Stimulated activated CD8-positive, alpha-beta memory T cell treated with anti-CD3 and anti-CD28 coated beads, Interleukin-15, amount 100 ng/mL, for 24 hours (primary cell): ENCODE measurements at places on chromosomes 1 and 21.

- no peak for DNase-seq
Measured at GRCh38 chr1:92169214-92170005, 48.3 kb upstream of the C1orf146 start.

DNA sequence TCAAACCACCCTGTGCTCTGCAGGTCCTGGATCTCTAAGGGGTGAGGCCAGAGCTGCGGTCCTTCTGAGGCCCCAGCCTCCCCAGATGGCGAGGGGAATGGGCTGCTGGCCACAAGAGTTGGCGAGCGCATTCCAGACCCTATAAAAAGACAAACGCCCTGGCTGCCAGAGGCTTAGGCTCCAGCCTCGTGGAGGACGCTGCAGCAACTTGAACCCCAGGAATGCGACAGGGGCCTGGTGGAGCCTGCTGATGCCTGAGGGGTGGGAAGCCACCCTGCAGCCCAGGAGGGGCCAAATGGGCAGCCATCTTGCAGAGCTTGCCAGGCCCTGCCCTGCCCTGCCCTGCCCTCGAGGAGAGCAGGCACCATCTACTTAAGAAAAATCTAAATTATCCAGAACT, 8.6 kb downstream of the CACNA1S start:
- no peak for DNase-seq

- no peak for DNase-seq
Measured at GRCh38 chr1:34973326-34973725, 11.8 kb downstream of the TMEM35B start.

GRCh38 chr1:26138974-26139558, 19.8 kb upstream of the FAM110D start:
- no peak for DNase-seq

DNA sequence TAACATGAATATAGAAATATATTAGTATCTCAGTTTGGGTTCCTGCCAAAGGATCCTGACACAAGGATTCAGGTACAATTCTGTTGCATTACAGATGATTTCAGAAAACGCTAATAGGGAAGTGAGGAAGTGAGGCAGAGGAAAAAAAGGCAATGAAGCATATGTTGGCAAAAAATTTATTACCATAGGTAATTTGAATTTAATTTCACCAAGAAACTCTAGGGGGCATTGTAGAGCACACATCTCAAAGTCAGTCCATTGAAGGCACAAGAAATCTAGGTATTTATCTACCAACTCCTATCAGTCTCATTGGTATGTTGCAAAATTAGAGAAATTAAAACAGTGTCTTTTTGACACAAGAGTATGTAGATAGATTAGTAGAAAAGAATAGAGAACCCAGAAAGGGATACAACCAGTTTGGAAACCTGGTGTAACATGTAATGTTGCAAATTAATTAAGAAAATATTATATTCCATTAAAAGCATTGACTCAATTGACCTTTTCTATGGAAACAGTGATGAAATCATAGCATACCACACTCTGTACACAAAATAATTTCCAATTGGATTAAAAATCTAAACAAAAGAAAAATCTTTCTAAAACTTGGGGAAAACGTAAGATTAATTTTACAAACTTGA, 104.9 kb upstream of the SNX7 start:
- no peak for DNase-seq

DNA sequence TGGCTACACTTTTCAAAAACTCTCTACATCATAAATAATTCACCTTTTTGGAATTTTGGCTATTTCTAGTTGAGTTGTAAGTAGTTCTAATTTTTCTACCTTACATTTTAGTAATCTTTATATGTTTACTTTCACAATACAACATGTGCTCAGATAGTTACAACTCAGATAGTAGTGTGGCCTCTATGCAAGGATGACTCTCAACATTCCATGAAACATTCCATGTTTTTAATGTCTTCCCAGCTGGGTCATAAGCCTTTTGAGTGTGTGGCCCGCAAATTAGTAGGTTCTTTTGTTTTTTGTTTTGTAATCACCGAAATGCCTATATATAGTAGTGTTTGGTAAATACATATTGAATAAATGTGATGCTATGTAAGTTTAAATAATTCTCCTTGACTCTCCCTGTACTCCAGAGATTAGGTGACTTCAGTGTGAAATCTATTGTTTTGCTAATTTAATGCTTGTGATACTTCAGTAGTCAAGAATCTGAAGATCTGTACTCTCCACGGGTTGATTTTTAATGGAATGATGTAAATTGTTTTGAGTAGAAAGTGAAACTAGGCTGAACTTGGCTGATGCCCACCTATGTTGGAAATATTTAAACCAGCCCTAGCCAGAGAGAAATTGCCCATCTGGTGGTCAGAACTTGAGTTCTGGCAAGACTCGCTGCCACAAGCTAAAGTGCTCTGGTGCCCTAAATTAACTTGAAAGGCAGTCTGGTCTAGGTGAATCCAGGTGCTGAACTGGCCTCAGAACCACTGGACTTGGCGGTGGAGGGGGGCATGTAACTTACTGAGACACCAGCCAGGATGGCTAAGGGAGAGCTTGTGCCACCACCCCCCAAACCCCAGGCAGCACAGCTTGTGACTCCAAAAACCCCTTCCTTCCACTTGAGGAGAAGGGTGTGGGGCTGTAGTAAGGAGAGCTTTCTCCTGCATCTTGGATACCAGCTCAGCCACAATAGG, 165.6 kb downstream of the USP25 start:
- no peak for DNase-seq

- DNase-seq = no peak
Measured at GRCh38 chr1:28592321-28593071, 431 bp downstream of the RAB42 start.

DNA sequence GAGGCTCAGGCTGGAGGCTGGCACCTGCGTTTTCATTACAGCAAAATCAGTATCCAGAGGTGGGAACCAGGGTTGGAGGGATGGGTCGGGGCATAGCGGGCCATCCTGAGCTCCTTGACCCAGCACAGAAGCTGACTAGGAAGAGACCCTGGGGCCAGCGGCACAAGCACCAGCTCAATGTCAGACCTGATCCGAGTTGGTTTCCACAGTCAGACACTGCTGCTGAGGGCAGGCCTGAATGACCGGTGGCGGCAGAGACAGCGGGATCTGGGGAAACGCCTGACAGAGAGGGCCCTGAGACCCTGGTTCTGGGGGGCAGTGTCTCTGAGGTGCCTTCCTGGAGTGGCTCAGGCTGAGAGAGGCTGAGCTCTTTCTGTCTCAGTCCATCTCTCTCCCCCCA, 162.0 kb upstream of the C1orf174 start:
- no peak for DNase-seq

GRCh38 chr1:8154621-8155052, 128.5 kb upstream of the ERRFI1 start:
- no peak for DNase-seq

- DNase-seq = no peak
Measured at GRCh38 chr1:221459558-221459957, 282.3 kb downstream of the DUSP10 start.

GRCh38 chr21:18350216-18350615, 53.4 kb downstream of the TMPRSS15 start:
- no peak for DNase-seq

GRCh38 chr1:209882286-209882685, 54.5 kb downstream of the UTP25 start:
- no peak for DNase-seq

GRCh38 chr1:59568158-59568935, 246.4 kb upstream of the HOOK1 start:
- DNase-seq = no peak

- no peak for DNase-seq
Measured at GRCh38 chr1:147266381-147266780, 23.9 kb downstream of the CHD1L start.

- DNase-seq = no peak
Measured at GRCh38 chr1:226661271-226661670, 77.8 kb downstream of the ITPKB start.

DNA sequence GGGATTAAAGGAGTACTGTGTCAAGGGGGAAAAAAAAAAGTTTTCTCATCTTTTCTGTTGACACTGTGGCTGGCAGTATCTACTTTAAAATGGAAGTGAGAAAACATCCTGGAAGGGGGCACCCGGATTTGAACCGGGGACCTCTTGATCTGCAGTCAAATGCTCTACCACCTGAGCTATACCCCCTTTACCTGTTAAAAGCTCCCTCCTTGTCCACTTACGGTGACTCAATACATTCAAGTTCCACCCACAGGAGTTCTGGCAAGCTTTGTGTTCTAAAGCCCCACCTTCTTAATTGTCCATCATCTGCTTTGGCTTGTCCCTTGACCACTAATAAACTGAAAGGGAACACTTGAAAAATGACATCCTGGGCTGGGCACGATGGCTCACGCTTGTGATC, 68.2 kb downstream of the FNBP1L start:
- DNase-seq = no peak

- DNase-seq = no peak
Measured at GRCh38 chr1:205554026-205554811, 49.8 kb downstream of the CDK18 start.

DNA sequence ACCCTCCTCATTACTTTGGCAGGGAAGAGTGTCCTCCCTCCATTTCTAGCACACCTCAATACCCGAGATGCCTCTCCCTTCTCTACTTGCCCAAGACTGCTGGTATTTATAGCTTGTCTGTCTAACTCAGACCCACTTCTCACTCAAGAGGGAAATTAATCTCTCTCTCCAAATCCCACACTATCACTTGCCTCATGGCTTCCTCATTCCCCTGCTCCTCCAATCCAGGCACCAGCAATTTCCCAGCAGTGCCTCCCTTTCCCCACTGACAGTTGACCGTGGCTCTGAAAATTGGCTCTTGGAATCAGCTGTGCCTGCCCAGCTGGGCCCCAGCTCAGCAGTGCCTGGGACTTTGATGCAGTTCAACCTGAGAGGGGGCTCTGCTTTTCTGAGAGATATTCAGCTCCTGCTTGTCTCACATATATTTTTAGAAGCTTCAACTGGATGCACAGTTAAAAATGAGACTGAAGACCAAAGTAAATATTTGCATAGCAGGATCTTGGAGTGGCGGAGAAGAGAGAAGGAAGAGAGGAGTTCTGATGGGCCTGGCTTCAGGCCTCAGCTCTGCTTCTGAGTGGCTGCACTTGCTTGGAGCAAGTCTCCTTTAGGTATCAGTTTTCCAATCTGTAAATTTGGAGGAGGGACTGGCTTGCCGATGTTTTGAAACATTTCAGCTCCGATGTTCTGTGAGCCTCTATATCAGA, 81.1 kb upstream of the SPATA6 start:
- DNase-seq = no peak

DNA sequence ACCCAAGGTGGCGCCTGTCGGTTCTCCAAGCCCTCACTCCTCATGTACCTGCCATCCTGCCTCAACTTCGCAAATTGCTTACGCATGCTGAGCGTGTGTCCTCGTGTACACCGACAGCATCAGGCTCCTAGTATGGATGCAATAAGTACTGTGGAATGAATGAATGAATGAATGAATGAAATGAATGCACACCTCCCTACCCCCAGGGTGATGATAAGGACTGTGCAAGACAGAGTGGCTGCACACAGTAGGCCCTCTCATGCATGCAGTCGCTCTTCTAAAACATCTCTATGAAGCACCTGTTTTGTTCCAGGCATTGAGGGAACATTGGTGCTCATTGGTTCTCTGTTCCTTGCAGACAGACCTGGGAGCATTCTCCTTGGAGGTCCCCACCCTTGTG, 49.8 kb upstream of the H6PD start:
- DNase-seq = no peak

DNA sequence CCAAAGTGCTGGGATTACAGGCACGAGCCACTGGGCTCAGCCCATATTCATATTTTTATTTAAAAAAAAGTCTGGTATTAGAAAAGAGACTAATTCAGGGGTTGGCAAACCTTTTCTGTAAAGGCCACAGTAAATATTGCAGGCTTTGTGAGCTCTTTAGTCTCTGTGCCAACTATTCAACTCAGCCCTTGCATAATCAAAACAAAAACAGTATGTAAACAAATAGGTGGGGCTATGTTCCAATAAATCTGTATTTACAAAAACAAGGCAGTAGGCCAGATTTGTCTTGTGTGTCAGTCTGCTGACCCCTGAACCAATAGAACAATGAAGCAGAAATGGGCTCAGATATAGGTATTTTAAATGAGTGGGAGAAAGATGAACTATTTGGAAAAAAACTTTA, 49.3 kb downstream of the CDC42BPA start:
- no peak for DNase-seq

- no peak for DNase-seq
Measured at GRCh38 chr1:2486041-2486440, 10.0 kb downstream of the PLCH2 start.

DNA sequence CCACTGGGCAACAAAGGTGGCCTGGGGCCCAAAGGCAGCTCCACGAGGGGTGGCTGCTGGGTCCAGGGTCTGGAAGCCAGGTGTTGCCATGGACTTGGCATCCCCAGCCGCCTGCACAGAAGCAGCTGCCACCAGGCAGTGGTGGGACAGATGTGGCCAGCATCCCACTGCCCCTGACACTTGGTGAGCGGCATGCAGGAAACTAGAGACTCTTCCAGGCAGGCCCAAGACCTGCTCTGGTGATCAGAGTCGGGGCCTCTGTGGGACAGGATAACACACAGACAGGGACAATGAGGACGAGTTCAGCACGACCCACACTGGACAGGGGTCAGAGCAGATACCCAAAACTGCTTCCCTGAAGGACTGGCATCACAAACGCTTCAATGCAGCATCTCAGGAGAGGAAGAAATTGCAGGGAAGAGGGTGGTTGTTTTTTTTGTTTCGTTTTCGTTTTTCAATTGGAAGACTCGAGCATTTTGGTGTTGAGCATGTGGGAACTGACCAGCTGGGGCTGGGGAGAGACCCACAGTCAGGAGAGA, 34.1 kb upstream of the RNF187 start:
- no peak for DNase-seq

- DNase-seq = no peak
Measured at GRCh38 chr1:183075861-183076260, 52.6 kb downstream of the LAMC1 start.

- no peak for DNase-seq
Measured at GRCh38 chr21:21921410-21922232, 923.4 kb downstream of the NCAM2 start.

GRCh38 chr1:109213345-109213823, 334 bp upstream of the SARS1 start:
- DNase-seq = no peak
